SIG-M5 (cell line): ENCODE measurements at places on chromosomes 6 and 20.

- no peak for DNase-seq
Observed at GRCh38 chr20:57048027-57048869, 218.2 kb downstream of the BMP7 start.

- DNase-seq, result no peak
Observed at GRCh38 chr20:3109350-3110302, 25.1 kb upstream of the AVP start.

GRCh38 chr20:63258781-63259180, 4.5 kb upstream of the NKAIN4 start:
- DNase-seq, result no peak

- no peak for DNase-seq
Observed at GRCh38 chr6:96528193-96528592, 6.6 kb downstream of the UFL1 start.

DNA sequence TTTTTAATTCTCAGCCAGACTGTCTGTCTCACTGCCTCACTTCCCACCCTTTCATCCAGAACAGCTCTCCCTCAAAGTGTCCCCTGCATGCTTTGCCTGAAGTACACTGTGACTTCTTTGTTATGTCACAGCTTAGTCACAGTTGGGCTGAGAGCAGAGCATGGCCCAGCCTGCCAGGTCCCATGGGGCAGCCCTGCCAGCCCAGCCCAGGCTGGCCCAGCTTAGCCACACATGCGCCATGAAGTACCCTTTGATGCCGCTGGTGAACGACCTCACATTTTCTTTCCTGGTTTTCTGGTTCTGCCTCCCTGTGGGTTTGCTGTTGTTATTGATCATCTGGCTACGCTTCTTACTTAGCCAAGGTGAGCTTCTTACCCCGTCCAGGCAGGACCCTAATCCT, at the start of gene ADIG:
Gene ADIG (plus strand): TSS at position 185 of the 400 bp plus-strand sequence. CDS start 54 bp downstream, at position 239.
- DNase-seq, result no peak

DNA sequence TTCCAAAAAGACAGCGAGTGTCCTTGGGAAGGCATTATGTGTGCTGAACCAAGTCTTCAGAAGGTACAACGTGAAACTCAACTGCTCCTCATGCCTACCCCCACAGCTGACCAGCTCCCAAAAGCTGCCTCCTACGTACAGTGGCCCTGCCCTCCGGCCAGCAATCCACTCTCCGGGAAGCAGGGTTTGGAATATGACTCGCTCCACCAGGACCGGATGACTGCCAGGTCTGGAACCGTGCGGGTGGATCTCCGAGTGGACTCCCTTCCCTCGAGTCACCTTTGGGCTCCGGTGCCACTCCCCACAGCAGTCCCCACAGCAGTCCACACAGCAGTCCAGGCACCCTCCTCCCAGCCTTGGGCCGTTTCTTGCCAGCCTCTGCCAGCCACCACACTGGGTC, 4.3 kb downstream of the ZBTB46 start:
- no peak for DNase-seq

- DNase-seq, result no peak
Observed at GRCh38 chr6:159169193-159169555, at the start of gene FNDC1. Gene FNDC1 (plus strand): TSS chr6:159169400. CDS start chr6:159169597, 197 bp downstream.

- DNase-seq, result no peak
Observed at GRCh38 chr6:108363889-108364313, 69.0 kb downstream of the AFG1L start.

- no peak for DNase-seq
Observed at GRCh38 chr6:53792973-53793317, 1.9 kb upstream of the LRRC1 start.

GRCh38 chr6:4957521-4958231, 46.2 kb downstream of the RPP40 start:
- no peak for DNase-seq

DNA sequence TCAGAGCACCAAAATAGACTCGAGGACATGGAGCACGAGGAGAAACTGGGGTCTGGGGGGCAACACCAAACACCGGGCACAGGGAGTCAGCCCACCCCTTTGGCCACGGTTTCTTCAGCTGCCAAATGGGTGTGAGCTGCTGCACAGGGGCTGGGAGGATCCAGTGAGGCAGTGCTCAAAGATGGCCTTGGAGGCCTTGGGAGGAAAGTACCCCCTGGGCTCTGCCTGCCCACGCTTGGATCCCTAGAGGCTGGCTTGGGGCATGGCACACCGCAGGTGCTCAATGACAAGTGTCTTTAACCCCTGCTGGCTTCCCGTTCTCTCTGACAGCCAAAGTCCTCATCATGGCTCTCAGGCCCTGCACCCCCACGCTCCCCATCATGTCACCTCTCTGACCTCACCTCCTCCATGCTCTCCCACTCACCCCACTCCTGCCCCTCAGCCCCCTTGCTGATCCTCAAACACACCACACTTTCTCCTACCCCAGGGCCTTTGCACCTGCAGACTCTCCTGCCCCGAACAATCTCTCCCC, 190.3 kb downstream of the ANKRD60 start:
- DNase-seq, result no peak

- DNase-seq, result no peak
Observed at GRCh38 chr6:133817460-133818047, 71.4 kb upstream of the TCF21 start.

GRCh38 chr6:81465859-81466258, 286.6 kb downstream of the TENT5A start:
- DNase-seq, result no peak

DNA sequence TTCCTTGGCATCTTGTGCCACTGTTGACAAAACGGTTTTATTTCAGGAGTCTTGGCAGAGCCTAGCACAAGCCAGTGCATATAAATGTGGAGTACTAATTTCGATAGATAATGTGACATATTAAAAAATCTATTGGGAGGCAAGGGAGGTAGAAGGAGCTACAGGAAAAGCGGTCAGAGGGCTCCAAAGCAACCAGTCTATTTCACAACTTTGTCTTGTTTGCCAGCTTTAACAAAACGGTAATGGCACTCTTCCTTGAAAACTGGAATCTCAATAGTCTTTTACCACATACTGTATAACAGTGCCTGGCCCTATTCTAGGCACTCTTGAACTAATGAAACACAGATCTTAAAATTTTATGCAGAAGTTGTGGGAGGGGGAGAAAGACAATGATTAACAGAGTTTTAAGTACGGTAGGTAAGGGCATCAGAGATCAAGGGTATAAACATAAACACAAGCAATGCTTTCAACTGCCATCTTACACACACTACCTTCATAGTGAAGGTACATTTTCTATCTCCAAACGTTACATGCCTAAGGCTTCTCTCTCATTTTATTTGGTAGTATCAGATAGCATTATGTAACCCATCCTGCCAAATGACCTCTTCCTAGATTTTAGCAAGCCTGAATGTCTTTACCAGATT, 33.5 kb upstream of the SYNCRIP start:
- DNase-seq, result no peak

DNA sequence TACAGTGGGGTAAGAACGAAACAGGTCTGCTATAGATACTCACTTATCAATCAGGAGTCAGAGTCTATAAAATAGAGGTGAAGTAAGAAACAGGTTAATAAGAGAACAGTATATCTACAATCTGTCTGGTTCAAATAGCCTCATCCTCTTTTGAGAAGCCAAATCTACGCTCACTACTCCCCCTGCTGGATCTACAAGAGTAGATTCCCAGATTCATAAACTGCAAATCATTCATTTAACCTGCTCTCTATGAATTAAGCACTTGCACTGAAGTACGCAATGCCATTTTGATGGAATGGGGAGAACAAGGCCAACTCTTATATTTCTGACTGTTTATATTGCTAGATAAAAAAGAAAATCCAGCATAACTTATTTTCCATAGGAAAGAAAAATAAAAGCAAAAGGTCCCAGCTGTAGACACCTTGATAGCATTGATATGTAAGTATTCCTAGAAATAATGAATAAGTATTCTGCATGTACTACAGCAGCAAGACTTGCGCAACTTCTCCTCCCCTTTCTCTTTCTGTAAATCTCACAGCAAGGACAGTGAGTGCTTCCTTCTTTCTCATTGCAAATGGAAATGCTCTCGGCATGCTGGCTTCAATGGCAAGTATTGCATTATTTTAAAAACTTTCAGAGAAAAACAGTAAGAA, 92.3 kb downstream of the RFX6 start:
- no peak for DNase-seq
